AG08395 (cell line): ENCODE measurements at places on chromosomes 5 and 9.

GRCh38 chr5:90408571-90409317 is 812 bp downstream of the CETN3 start:
- DNase-seq = no peak

DNA sequence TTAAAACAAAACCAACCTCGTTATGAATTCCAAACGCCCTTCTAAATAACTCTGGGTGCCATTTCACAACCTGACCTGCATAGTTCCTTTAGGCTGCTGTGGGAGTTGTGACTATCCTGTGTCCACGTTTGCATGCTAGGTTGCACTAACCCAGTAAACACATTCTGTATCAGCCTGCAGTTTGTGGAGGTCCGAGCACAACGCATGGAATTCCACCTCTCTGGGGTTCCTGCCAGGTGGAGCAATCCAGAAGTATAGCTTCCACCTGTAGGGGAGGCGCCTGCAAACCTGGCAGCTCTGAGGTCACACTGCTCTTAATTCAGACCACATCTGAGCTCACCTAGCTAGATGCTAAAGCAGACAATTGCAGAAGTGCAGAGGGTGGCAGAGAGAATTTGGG is 57.2 kb downstream of the MARCHF3 start:
- DNase-seq = no peak

DNA sequence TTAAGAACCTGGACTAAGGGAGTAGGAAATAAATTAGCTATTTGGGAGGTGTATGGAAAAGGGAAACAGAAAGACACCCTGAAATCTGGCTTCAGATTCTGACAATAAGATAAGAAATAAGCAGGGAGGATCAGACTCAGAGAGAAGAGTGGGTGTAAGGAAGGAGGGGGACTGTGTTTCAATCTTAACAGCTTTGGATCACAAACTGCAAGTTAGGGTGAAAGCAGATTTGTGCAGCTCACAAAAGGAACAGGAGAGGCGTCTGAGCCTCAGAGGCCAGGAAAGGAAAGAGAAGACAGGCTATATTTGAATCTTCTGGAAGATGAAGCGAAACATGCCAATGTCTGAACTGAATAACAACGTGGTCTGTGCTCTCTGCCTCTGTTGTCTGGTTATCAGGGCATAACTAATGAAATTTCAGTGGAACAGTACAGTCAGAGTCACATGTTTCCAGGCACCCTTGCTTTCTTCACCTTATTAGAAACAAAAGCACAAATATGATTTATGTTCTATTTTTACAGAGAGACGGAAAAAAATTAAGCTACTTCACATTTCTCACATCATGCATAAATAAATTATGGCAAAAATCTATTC is 26.6 kb downstream of the SGTB start:
- DNase-seq = no peak

DNA sequence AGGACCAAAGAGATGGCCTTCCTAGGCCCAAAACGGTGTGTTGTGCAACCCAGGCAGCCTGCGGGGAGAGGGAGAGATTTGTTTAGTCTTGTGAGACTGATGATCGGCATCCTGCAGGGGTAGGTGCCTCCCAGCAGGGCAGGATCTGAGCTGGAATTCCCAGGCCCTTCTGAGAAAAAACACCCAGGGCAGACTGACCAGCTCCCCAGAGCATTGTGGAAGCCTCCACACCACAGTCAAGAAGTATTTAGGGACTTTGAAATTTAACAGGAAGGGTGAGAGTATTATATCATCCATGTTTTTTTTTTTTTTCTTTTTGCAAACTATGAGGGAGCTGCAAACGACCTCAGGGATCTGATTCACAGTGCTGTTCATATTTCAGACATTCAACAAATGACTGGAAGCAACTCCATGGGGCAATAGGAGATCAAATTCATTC is 104.5 kb upstream of the LHFPL2 start:
- DNase-seq = peak; percentile 35

GRCh38 chr5:66769030-66769733 is 173.0 kb downstream of the MAST4 start:
- no peak for DNase-seq

DNA sequence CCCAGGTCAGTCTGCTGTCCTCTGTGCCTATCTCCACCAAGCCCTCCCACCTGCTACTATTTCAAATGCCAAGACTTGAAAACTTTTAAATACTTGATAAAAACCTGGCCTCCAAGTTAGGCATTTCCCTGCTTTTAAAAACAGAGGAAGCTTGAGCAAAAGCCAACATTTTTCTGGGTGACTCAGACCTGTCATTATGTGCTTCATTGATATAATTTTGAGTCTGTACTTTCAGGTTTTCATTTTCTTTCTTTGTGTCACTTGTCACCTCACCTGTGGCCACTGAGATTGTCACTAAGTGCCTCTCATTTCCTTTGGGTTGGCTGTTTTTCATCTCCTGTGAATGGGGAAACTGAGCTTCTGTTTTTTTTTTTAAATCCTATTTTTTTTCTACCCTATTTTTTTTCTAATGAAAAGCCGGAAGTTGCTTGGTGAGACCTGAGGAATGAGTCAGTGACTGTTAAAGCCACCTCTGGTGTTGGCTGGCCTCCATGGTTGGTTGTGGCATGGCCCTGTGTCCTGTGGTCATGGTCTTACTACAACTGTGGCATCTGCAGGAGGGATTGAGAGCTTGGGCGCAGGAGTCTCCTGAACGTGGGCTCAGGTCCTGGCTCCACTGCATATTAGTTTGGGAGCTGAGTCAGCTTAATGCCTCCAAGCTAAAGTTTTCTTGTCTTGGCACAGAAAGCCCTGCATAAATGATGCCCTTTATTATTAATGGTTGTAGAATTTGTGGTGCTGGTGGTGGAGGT is 56.7 kb downstream of the ARHGAP26 start:
- peak; percentile 49 for DNase-seq

- DNase-seq = no peak
These were observed 9.2 kb upstream of the TEX53 start for GRCh38 chr9:114666851-114667250.

GRCh38 chr5:138438003-138438723 is 694 bp upstream of the REEP2 start:
- DNase-seq = no peak

DNA sequence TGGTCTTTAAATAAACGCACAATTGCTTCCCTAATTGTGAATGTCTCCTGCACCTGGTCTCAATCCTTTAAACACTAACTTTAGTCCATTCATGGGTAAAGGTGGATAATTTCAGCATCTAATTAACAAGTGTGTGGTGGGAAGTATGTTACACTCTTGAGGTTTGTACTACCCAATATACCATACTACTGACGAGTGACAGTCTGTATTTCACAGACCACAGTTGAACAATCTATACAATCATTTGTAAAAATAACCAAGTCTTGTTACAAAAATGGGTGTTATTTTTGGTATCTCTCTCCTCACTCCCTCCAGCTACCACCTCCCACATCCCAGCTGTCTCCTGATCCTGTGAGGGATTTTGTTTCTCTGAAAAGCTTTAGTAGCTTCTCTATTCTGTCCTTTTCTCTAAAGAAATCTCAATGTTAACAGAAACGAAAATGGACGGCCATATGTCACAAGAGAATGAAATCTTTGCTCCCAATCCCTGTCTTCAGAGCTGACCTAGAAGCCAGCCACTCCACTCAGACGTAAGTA is 62.3 kb upstream of the ZNF366 start:
- no peak for DNase-seq

DNA sequence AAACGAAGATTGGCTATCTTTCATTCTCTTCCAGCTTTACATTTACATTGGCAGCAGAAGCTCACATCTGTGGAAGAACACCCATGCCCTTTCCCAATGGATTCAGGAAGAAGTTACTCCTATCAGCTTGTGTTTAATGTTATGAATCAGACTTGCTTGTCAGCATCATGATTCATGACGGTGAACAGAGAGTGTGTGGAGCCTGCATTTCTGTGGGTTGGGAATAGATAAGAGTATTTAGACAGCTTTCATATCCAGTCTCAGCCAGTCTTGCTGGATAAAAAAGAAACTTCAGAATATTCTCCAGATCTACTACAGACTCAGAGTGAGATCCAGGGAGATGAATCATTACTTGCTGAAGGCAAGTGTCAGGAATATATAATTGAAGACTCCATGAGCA is 812.9 kb upstream of the ZNF608 start:
- peak; percentile 38 for DNase-seq

DNA sequence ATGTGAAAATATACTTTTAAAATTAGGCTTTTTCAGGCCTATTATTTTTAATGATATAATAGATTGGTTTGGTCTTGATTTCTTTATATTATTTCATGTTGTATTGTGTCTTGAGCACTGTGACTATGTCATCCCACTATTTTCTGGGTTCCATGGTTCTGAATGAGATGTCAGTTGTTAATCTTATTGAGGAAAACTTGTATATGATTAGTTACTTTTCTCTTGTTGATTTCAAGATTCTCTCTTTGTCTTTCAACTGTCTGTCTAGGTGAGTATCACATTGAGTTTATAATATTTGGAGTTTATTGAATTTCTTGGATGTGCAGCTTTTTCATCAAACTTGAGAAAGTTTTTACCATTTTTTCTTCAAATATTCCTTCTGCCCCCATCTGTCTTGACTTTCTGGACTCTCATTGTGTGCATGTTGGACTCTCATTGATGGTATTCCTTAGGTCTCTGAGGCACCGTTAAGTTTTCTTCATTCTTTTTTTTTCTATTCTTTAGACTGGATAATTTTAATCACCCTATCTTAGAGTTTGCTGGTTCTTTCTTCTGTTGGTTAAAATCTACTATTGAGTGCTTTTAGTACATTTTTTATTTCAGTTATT is 175.8 kb downstream of the TMEM167A start:
- no peak for DNase-seq

GRCh38 chr9:120378680-120379079 is 201.3 kb downstream of the CDK5RAP2 start:
- no peak for DNase-seq

DNA sequence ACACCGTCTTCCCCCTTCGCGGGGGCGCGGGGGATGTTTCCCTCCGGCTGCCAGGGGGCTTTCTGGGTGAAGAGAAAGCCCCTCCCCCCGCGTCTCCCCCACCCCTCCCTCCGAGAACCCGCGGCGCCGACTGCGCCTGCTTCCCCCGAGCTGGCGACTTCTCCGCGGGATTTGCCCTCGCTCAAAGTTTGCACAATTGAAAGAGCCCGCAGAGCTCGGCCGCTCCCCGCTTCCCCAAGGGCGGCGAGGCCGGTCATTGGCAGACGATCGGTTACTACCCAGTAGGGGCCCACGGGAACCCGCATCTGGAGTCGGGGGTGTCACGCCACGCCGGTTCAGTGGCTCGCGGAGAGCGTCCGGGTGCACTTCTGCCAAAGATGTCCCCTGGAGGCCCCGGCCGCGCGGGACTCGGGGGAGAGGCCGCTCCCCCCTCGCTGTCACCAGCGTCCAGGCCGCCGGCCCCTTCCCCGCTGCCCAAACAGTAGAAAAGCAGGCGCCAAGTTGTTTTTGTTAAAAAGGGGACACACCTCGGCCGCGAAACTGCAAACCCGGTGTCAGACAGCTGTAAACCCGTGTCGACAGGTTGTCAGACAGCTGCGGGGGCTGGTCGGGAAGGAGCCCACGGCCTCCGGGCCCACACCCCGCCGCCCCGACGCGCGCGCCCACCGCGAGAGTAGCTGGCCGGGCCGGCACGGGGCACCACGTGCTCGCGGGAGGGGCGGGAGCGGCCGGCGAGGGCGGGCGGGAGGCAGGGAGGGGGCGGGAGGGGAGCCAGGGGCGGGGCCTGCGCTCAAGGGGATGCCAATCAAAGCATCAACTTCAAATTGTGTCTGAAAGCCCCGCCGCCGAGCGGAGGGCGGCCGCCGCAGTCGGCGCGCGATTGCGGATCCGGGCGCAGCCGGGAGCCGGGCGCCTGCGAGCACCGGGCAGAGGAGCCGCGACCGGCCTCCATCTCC is at the start of gene IRX1:
Gene IRX1 (plus strand): TSS at position 827 of the 956 bp plus-strand sequence. CDS start 274 bp downstream, outside the sequence.
- DNase-seq = peak; percentile 88

- DNase-seq = no peak
These were observed 96.5 kb downstream of the PBX3 start for GRCh38 chr9:125843646-125844045.

DNA sequence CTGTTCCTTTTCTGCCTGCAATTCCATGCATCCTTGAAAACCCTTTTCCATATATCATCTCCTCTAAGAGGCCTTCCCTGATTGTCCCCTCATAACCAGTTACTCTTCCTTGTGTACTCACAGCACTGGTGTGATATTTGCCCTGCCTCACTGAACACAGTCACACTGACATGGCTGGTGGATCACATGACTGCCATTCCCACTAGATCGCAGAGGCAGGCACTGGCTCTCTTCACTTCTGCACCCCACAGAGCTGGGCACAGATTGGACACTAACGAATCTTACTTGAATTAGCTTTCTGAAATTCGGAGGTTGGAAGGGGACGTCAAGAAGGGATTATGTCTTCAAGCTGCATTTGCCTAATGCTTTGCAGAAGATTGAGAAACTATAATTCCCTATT is 208.0 kb downstream of the PAPPA start:
- no peak for DNase-seq

DNA sequence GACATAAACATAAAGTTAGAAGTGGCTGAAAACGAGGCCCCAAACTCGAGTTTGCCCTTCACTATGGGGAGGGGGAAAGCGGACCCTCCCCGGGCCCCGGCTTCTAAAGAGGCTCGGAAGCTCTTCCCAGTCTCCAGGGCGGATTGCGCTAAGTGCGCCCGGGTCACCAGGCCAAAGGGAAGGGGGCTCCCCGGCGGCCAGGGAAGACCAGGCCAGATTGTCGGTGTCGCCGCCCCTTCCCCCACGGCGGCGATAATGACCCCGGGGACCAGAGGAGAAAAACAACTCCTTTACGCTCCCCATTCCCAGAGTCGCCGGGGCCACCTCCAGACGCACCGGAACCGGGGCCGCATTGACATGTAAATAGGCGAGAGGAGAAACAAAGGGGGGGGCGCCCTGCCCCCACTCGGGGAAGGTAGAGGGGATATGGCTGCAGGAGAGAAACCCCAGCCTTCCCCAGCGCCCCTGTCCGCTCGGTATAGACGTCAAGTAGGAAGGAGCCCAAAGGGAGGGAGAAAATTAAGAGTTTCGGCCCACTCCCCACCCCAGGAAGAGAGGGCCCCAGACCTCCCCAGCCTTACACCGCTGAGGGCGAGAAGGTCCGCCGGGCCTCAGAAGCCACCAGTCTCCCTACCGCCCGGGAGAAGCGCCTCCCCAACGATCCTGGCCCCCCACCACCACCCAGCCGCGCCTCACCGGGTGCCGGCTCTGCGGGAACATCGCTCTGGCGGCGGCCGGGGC is 1.7 kb downstream of the TLE1 start:
- no peak for DNase-seq

DNA sequence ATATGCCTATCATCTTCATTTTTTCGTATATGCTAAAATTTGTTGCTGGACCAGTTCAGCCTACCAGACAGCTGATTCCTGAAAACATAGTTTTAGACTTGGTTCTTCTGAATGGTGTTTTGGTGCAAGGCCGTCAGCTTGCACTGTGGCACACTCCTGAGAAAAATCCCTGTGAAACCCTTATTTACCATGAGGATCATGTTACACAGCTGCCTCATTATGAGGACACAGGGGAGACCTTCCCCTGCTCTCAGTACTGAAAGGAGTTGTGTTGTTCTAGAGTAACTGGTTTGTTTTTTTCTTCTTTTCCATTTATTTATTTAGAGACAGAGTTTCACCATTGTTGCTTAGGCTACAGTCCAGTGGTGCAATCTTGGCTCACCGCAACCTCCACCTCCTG is 37.6 kb downstream of the MAST4 start:
- no peak for DNase-seq
